ENCODE measurements at places on chromosomes 6 and 20. TPM values are rescaled to one million over a fixed set of nuclear protein-coding genes. Genes with fewer than 3 reads are reported as not detected.

- DNase-seq = no peak
Measured at GRCh38 chr6:151075527-151075926, 164.2 kb upstream of the AKAP12 start.

GRCh38 chr20:24959591-24960301 is 10.7 kb downstream of the CST7 start:
- DNase-seq = no peak

TSBP1 gene
- polyA plus RNA-seq = not detected

GRCh38 chr6:80550281-80550680 is 443.8 kb downstream of the BCKDHB start:
- DNase-seq = no peak

RIPOR2 gene
- 0.59 TPM for polyA plus RNA-seq

PYGB gene
- polyA plus RNA-seq = 136 TPM

EYS gene
- 0.02 TPM for polyA plus RNA-seq

- no peak for DNase-seq
Measured at GRCh38 chr20:24289737-24290481, 179.5 kb upstream of the SYNDIG1 start.

GRCh38 chr6:93391965-93392364 is 27.4 kb downstream of the EPHA7 start:
- no peak for DNase-seq

PLN gene
- 1,272 TPM for polyA plus RNA-seq

DNA sequence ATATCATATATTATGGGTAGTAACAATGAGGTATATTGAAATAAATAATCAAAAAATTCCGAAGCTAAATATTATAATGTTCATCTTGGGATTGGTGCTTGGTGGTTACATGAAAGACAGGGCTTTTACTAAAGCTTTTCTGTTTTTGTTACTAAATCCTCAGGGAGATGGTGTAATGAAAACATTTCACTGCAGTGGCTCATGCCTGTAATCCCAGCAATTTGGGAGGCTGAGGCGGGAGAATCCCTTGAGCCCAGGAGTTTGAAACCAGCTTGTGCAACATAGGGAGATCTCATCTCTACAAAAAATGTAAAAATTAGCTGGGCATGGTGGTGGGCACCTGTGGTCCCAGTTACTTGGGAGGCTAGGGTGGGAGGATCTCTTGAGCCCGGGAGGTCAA is 42.9 kb downstream of the AFG1L start:
- DNase-seq = no peak

DNA sequence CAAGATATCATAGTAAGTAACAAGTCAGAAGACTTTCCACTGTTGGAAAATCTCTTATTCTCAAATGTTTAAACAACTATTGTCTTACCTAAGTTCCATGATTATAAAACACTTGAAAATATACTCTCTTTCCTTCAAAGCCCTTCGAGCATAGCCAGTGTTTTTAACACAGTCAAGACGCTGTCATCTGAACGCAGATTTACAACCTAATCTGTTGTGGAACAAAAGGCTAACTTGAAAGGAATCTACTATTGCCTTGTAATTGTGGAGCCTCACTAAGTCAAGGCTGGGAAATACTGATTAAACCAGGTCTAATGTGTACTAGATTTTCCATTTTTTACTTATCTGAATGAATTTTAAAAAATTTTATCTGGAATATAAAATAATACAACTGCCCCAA is 205.8 kb downstream of the TRDN start:
- no peak for DNase-seq

SUMO4 gene
- 0.32 TPM for polyA plus RNA-seq

DNA sequence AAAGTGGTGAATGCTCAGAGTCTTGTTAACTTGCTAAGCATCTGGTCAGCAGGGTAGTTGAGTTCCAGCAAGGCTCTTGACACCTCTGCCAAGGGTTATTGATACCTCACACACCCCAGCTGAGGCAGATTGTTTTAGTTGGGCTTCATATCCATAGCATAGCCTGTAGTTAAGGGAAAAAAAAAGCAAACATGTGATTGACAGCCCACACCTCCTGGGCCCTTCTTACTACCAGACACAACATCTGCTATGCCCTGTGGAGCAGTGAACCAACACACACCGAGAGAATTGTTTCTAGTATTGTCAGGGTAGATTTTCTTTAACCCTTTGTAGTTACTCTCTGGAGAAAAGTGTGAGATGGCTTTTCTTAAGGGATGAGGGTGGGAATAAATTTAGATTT is 697.0 kb upstream of the POU3F2 start:
- DNase-seq = no peak

CST7 gene
- polyA plus RNA-seq = 1.1 TPM

KCNG1 gene
- polyA plus RNA-seq = 0.41 TPM

TUBB2B gene
- 4.7 TPM for polyA plus RNA-seq

BCAS1 gene
- polyA plus RNA-seq = 0.18 TPM

- DNase-seq = no peak
Measured at GRCh38 chr6:24686946-24687345, 20.1 kb downstream of the ACOT13 start.

- no peak for DNase-seq
Measured at GRCh38 chr6:47375426-47375825, 65.7 kb upstream of the TNFRSF21 start.

GRCh38 chr20:48295445-48295903 is 510.2 kb upstream of the SULF2 start:
- no peak for DNase-seq

- DNase-seq = no peak
Measured at GRCh38 chr20:23450877-23451276, 1.8 kb downstream of the CST11 start.

DNA sequence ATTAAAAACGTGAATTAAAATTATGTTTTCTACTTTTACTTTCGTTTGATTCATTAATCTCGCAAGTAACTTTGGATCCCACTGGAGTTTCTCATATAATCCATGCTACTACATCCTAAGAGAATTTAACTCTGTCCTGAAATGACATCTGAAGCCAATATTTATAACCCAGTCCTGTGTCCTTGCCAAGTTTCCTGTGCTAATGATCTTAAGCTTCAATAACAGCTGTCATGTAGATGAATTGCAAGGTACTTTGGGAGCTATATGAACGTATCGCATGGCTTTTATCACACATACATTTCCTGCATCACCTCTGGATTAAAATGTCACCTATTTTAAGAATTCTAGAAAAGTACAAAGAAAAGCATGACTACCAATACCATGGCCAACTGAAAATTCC is 833.8 kb upstream of the CITED2 start:
- no peak for DNase-seq

ZNF165 gene
- polyA plus RNA-seq = 0.36 TPM

DNA sequence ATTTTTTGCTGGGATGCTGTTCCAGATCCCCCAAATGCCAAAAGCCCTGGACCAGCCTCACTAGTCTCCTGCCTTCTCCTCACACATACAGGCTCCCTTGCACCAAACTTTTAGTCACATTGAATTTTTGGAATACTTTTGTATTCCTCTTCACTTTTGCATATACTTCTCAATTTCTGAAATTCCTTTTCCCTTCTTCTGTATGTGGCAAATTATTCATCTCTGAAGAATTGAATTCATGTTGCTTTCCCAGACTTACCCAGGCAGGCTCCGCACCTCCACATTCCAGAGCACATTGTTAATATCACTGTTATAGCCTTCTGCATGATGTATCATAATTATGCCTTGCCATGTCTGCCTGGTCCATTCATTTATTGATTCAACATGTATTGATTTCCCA is 255.3 kb upstream of the POU3F2 start:
- no peak for DNase-seq

- no peak for DNase-seq
Measured at GRCh38 chr6:48630511-48630910, 519.5 kb upstream of the PTCHD4 start.

AIG1 gene
- 69.8 TPM for polyA plus RNA-seq

DNA sequence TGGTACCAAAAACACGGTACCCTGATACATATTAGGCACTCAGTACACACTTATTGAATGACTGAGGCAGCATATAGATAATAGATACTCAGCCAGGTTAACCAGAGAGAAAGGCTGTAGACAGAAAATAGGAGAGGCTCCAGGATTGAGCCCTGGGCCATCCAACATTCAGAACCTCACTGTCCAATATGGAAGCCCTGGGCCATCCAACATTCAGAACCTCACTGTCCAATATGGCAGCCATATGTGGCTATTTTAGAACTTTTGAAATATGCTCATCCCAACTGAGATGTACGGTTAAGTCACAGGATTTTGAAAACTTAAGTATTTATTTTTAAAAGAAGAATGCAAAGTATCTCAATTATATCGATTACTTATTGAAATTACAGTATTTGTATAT is 142.5 kb upstream of the ID4 start:
- DNase-seq = no peak

DNA sequence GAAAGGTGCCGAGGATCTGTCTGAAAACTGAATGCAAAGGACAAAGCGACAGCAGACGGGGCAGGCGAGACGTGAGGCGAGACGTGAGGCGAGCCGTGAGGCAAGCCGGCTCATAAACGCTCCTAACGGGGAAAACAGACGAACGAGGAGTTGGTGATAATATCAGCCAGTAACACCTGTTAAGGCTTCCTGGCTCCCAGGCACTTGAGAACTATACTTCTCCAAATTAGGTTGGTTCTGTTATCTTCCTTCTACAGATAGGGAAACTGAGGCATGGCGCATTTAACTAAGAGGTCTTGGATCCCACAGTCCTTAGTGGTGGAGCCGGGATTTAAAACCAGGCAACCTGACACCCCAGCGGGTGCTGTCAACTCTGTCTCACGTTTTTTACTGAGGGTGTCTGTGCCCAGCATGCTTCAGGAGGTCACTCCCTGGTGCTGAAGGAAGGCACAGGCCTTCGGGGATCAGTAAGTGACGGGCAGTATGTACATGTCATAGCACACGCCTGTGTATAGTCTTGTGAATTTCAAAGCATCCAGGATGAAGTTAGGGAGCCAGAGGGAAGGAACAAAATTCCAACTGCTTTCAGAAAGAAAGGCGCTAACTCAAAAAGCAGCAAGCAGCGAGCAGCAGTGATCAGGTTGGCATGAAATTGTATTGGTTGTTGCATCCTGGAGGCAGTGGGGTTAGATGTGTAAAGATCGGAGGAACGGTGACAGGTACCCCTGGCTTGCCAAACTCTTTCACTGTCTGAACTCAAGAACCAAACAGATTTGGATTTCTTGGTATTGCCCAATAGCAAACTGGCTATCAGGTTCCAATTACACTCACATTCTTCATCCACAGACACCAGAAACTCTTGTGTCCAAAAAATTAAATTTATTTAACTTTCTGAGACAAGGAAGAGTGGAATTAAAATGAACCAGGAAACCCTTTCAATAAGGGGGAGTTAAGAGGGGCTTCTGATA is 318.7 kb downstream of the THBS2 start:
- DNase-seq = no peak

DNA sequence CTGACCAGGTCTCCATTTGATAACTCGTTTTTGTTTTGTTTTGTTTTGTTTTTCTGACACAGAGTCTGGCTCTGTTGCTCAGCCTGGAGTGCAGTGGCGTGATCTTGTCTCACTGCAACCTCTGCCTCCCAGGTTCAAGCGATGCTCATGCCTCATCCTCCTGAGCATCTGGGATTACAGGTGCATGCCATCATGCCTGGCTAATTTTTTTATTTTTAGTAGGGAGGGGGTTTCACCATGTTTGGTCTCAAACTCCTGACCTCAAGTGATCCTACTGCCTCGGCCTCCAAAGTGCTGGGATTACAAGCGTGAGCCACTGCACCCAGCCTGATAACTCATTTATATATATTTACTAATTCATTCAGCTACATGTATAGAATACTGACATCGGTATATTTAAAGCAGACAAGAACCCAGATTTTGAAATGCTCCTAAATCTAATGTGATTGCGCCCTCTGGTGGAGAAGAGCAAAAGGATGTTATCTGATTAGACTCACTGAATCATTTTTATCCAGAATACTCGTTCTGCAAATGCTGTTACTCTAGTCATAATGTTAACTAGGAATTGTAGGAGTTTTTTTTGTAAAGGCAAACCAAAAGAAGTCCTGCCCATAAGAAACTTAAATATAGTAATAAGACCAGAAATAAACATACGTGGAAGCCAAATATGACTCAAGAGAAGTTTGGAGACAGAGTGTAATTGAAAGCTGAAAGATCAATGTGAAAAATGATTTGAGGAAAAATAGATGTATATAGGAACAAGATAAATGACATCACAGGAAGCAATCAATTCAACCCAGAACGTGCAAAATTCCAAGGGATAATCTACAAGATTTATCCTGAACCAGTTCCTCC is 5.3 kb upstream of the COL12A1 start:
- DNase-seq = no peak

DNA sequence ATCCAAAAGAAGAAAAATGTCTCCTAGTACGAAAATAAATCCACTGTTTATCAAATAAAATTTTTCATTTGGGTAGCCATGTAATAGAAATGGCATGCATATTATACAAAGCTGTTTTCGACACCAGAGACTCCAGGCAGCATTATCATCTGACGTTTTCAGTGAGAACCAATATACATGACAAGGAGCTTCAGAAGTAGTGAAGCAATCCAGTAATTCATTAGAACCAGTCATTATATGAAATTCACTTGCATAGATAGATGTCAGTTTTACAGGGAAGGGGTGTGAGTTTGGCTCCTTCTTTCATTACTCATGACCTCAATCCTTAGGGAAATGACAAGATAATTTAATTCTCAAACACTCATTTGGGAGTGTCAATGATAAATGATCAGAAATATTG is 14.7 kb downstream of the HTR1B start:
- DNase-seq = no peak

- DNase-seq = no peak
Measured at GRCh38 chr20:63612276-63612931, 14.5 kb downstream of the GMEB2 start.

GRCh38 chr6:169241688-169242350 is 11.8 kb downstream of the THBS2 start:
- no peak for DNase-seq

TNFRSF21 gene
- 4.5 TPM for polyA plus RNA-seq

GNMT gene
- polyA plus RNA-seq = 3.0 TPM

- peak; percentile 66 for DNase-seq
Measured at GRCh38 chr20:45783656-45784294, 7.9 kb downstream of the WFDC3 start.

GRCh38 chr6:170131351-170131750 is 159.5 kb downstream of the DLL1 start:
- no peak for DNase-seq

MUCL3 gene
- polyA plus RNA-seq = not detected

DNA sequence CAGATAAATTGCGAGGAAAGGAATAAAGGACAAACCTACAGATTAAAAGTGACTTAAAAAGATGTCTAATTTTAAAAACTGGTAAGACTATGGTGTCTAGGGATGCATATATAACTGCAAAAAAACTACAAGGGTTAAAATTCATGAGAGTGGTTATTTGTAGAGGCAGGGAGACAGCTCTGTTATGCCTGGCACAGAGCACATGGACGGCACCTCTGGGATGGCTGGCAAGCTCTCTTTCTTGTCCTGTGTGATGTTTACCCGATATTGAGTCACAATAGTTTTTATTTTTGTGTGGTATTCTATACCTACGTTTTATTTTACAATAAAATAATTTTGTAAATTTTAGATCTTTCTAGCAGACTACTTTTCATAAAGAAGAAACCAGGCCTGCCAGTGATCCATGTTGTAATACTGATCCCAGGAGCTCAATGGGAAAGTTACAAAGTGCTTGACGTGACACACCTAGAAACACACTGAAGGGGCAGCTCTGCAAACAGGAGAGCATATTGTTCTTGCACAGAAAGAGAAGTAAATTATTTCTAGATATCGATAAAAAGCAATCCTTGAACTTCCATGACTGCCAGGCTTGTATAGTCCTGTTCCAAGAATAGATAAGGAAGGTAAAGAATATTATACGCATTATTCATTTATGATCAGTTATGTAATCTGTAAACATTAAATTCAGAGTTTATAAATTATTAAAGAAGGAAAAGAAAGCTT is 290.0 kb downstream of the PTPRK start:
- DNase-seq = no peak

Data from right cardiac atrium (tissue), 5 donors.